ENCODE measurements at places on chromosomes 13 and 19.
A peak's percentile ranks its signal among the peaks of the same experiment; 100 is the strongest.

GRCh38 chr19:20250627-20251026, 83.6 kb downstream of the ZNF486 start:
- no peak for DNase-seq

DNA sequence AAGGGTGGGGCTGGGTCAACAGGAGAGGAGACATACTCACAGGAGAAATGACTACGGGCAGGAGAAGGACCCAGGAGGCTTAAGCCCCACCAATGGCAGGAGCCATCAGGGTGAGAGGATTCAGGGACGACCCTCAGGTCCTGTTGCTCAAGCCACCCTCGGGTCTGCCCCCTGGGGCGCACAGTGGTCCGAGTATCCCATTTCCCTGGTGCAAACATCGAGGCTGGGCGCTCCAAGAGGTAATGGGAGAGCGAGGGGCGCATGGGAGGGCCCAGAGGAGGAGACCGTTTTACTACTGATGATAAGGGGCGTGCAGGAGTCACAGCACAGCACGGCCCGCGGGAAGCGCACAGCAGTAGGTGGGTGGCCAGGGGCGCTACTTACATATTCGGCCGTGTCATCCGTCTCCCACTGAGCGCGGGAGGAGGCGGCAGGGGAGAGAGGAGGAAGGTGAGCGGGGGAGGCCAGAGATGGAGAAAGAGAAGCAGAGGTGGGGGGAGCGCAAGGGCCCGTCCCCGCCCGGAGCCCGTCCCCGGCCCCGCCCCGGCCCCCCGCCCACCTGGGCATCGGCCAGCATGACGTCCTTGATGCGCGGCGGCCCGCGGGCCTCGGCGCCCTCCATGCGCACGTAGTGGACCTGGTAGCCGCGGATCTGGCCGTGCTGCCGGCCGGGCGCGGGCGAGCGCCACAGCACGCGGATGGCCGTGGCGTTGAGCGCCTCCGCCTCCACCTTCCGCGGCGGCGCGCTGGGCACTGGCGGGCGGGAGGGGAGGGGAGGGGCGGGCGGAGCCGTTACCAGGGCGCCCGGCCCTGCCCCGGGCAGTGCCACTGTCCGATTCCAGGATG, 111.5 kb downstream of the PTPRS start:
- DNase-seq: no peak

GRCh38 chr19:52679598-52679997, 41.4 kb upstream of the ZNF83 start:
- no peak for DNase-seq

GRCh38 chr13:74773248-74773647, 639.0 kb upstream of the KLF12 start:
- DNase-seq: no peak

GRCh38 chr19:14149509-14149994, 13.2 kb upstream of the ASF1B start:
- DNase-seq: no peak

GRCh38 chr19:42286349-42287016, 15.4 kb upstream of the PRR19 start:
- no peak for DNase-seq

GRCh38 chr19:6516659-6517291, 14.1 kb upstream of the TNFSF9 start:
- no peak for DNase-seq

GRCh38 chr13:20127262-20127561, 33.6 kb downstream of the GJA3 start:
- DNase-seq: no peak

DNA sequence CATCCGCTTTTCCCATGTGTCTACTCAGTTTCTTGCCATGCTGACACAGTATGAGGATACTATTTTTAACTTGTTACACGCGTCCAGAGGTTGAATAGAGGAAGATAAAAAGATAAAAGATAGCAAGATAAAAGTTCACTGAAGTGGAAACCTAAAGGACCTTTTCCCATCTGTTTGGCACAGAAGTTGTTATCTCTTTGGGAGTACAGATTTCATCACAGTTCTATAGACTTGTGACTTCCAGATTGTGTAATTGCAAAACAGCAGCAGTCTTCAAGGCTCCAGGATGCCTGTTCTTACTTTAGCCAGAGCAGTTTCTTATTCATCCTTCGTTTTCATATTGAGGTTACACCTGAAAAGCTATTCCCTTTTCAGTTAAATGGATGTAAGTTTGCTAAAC, 369.2 kb downstream of the GPC5 start:
- DNase-seq: no peak

DNA sequence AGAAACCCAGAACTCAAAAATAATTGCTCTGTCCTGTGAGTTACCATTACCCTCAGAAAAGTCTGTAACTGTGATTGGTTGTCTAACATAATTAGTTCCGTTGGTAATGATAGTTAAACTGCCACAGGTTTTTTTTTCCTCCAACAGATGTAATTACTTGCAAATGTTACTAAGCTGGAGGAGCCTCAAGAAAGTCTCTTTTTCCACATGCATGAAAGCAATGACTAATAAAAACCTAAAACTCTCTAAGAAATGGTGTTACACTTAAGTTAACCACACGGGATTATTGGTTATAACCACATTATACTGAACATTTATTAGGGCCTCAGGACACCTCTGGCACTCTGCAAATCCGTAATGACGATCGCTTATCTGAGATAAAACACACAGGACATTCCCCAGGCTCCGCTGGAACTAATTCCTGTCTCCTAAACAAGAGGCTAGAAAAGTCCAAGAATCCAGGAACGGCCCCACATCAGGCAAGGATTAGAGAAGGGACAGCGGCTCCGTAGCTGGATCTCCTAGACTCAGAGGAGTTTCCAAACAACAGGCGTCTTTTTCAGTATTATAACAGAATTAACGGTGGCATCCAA, 753 bp downstream of the ZNF235 start:
- DNase-seq: no peak

DNA sequence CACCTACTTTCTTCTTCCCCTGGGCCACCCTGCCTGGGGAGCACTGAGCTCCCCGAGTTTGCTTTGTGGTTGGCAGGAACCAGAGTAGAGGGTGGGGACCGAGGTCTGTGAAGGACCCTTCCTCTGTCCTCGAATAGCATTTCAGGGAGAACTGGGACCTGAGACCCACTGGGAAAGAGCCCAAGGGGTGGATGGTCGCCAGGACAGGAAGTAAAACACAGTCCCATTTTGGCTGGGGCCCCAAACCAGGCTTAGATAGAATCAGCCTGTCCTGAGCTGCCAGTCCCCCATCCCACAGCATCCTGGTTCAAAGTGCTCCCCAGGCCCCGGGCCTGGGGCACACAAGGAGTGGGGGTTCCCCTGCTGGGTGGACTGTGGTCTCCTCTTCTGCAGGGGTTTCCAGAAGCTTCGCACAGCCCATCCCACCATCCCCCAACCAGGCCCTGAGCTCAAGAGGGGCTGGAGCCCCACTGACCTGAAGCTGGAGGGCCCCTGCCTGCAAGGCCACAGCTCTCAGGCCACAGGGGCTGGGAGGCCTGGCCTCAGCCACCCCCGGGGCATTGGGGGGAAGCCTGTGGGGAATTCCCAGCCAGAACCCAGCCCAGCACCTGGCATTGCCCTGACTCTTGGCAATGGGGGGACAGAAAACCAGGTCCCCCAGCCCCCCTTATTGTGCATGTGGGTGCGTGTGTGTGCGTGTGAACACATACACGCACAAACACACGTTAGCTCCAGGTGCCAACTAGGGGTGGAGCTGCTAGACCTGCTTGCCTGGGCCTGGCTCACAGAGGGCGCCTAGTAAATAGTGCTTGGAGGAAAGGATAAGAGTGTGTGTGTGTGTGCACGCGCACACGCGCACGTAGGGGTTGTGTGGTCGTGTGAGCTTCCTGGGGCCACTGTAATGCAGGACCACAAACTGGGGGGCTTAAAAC, 995 bp upstream of the MKNK2 start:
- DNase-seq: no peak

DNA sequence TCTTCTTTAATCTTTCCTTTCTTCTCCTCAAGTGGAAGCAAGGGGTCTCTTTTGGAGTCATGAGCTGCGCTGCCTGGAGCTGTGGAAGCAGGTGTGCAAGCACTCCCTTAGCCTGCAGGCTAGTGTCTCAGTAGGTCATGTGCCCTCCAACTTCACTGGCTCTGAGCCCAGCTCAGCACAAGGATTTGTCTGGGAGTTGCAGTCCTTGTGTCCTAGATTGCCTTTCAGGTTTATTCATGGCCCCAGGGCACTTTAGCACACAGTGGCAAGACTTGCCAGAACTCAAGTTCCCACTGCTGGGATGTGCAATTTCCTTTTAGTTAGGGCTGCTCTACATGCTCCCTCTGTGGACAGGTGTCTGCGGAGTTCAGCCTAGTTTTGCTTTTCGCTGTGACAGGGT, 211.7 kb downstream of the LIG4 start:
- no peak for DNase-seq

- DNase-seq: no peak
Measured at GRCh38 chr13:29428310-29429181, 166.9 kb downstream of the SLC7A1 start.

- DNase-seq: peak; percentile 51
Measured at GRCh38 chr19:13764101-13764807, at the start of gene MRI1. TSS of gene MRI1 (plus strand) at chr19:13764522. CDS start at chr19:13764589, 67 bp downstream.

DNA sequence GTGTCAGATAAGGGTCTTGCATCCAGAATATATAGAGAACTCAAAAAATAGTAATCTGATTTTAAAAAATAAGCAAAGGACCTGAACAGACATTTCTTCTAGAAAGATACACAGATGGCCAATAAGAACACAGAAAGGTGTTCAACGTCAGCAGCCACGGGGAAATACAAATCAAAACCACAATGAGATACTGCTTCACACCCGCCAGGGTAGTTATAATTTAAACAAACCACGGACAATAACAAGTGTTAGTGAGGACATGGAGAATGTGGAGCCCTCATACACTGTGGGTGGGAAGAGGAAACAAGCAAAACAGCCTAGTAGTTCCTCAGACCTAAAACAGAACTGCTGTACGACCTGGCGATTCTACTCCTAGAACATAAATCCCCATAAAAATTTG, 26.7 kb upstream of the NAPA start:
- DNase-seq: no peak

- DNase-seq: no peak
Measured at GRCh38 chr19:49407079-49407478, 16.2 kb downstream of the PTH2 start.

DNA sequence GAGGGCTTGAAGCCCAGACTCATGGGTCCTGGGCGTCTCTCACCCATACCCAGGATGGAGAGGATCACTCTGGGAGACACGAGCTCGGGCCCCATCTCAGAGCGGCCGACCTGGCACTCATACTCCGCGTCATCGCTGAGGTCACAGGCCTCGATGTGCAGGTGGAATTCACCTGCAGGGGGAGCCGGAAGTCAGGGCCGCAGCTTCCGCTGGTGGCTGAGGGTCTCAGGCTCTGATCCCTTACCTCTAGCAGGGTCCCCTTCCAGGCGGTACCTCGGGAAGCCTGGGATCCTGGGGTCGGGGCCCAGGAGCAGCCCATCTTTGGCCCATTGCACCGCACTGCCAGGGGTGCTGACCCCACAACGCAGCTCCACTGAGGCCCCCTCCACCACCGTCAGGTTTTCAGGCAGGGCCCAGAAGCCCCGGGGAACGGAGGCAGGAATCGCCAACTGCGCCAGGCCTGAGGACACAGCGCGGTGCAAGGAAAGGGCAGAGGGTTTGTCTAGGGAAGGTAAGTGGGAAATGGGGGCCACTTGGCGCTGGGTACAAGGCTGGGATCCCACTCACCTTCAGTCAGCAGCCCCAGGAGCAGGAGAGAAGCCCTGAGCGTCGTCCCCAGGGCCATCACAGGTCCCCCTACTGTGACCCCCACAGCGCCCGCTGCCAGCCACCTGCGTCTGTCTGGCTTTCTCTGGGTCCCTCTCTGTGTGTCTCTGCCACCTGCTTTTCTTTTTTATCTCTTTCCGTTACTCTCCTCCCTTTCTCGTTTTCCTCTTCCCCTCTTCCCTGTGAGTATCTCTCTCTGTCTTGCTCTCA, 883 bp downstream of the NPHS1 start:
- no peak for DNase-seq

- DNase-seq: no peak
Measured at GRCh38 chr13:60755380-60756163, 358.6 kb downstream of the TDRD3 start.

DNA sequence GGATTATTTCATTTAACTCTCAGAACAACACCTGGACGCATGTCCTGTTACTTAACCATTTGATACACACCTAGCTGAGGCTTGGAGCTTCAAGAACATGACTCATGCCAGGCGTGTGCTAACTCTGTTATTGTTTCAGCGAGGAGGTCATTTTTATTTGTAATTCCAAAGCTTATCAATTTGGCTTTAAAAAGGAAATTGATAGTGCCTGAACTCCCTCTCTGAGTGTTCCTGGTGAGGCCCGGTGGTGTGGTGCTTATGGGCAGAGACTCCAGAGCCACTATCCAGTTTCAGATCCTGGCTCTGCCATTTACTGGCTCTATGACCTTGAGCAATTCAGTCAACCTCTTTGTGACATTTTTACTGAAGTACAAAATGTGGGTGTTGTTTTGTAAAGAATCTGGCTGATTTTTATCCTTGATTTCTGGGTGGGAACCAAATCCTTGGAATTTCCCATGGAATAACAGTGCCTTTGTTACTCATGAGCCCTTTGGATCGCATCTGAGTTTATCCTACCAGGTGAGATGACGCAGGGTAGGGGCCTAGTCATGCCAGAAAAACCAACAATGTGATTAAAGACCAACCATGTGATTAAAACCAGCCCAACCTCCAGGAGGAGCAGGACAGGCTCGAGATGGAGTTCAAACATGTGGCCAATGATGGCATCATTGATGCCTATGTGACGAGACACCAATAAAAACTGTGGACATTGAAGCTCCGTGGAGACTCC, 198.8 kb downstream of the MYO16 start:
- DNase-seq: no peak

DNA sequence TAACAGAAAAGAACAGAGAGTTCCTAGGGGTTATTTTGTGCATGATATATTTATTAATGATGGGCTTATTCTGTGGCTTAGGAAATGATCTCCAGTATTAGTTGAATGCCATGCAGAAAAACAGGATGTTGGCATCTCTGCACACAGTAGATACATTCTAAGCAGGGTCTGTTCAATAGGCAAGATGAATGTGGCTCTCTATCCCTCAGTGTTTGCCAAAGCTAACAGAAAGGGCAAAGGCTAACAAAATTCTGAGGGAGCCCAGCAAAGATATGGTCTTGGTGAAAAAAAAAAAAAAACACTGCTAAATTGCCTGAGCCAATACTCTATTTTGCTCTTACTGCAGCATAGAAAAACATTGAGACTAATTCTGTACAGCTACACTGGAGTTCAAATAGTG, 1095.8 kb downstream of the UQCRFS1 start:
- no peak for DNase-seq

GRCh38 chr13:37640499-37640898, 41.9 kb upstream of the POSTN start:
- peak; percentile 29 for DNase-seq
